Pulmonary artery endothelial cell (primary cell): ENCODE measurements at places on chromosomes 2 and 18.

DNA sequence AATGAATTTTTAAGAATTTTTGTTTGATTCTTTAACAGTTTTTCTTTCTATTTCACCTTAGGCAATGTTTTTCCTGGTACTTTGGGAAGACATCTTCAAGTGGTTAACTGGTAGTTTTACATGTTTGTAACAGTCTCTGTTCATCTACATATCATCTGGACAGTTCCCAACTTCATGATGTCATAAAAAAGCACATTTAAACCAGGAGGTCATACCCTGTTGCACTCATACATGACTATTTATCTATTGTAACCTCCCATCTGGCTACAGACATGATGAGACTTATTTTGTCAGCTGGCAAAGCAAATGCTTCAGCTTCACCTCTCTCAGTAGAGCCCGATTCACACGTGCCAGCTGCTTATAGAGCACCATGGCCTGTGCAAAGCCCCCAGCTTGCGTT, 99.8 kb upstream of the YPEL5 start:
- no peak for DNase-seq

DNA sequence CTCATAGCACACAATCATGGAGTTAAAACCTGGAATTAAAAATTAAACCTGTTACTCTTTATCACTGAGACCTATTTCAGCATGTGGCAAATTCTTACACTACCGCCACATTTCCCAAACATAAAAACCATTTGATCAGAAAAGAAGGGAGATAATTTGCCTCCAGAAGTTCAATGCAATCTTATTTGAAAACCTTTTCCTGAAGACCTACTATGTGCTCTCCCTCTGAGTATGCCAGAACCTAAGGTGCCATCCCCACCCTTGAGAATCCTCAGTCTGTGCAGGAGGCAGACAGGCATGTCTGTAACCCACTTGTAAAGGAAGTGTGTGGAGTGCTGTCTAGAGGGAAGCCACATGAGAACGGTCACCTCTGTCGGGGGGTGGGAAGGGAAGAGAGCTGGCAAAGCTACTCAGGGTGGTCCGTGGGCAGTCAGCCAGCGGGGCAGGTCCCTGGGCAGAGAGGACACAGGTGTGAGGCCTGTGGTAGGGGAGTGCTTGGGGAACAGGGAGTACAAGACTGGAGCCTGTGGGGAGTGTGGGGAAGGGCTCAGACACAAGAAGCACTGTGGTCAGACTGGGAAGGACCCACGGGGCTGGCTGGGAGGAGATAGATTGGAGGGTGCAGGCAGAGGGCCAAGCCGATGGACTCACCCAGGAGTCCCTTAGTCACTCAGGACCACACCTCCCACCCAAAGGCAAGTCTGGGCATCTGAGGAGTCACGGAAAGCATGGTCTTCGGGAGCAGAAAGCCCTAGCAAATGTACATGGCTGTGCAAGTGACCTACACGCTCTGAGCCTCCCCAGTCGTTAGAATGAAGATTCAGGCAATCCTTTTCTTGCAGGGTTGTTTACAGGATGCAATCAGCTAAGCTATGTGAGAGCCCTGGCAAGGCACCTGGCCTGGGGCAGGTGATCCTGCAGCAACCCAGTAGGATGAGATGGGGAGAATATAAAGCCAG, 22.8 kb downstream of the CRACDL start:
- no peak for DNase-seq

- DNase-seq = no peak
Observed at GRCh38 chr18:7871560-7872456, 304.7 kb downstream of the PTPRM start.

DNA sequence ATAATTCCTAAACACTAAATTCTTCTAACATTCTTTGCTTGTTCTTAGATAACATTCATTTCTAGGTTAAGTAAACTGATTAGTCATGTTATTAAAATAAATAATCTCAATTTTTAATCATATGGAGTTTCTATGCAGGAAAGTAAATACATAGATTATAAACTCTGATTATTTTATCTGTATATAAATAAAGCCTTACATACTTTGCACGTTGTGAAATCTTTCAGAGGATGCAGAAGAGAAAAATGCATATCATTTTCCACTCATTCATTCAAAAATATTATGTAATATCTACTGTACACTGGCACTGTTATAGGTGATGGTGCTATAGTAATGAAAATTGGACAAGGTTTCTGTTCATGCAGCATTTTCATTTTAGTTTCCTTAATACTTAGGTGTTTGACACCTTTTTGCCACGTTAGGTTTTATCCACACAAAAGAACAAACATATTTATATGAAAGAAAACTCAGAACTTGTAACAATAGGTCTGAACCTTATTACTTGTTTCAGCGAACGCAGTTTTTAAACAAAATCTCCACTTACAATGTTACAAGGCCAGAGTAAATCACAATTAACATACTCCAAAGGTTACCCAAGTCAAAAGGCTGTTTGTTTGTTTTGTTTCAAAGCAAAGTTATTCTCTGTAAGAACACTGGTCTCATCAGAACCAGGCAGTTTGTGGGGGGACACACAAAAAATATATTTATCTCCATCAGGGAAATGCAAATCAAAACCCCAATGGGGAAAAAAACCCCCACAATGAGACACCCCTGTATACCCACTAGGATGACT, 27.4 kb downstream of the ADAM17 start:
- no peak for DNase-seq

- DNase-seq = no peak
Observed at GRCh38 chr18:76610933-76611749, 116.1 kb upstream of the ZNF516 start.

DNA sequence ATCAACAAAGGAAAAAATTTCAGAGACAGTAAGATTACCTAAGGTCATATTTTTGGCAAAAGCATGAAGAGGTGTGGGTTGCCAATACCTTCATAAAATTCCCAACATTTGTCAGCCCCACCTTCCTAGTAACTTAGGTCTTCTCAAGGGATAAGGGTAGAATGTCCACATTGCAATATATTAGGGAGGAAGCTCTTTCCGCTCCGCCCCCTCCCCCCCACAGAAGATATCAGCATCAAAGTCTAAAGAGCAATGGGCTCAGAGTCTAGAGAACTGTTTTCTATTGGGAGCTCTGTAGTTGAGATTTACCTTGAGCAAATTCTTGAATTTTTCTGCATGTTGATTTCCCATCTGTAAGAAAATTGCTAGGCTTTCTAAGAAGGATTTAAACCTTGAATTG, 200.3 kb downstream of the CD226 start:
- no peak for DNase-seq

GRCh38 chr2:14120376-14120775, 512.1 kb upstream of the LRATD1 start:
- no peak for DNase-seq

GRCh38 chr2:126635736-126636135, 20.2 kb upstream of the GYPC start:
- DNase-seq = no peak

GRCh38 chr2:236844711-236845110, 241.0 kb upstream of the COPS8 start:
- no peak for DNase-seq

DNA sequence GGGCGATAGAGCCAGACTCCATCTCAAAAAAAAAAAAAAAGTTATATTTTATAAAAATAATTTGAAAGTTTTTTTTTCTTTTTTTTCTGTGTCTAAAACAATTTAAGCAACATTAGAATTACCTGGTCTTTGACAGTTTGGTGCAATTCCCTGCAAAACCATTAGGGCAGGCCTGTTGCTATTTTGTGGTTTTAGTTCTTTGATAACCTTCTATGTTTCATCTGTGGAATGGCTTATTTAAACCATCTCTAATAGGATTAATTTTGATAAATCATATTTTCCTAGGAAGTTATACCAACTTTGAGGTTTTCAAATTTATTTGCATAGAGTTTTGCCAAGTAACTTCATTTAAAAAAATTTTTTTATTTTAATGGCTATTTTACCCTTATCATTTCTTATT, 141.2 kb upstream of the TWIST2 start:
- DNase-seq = no peak

DNA sequence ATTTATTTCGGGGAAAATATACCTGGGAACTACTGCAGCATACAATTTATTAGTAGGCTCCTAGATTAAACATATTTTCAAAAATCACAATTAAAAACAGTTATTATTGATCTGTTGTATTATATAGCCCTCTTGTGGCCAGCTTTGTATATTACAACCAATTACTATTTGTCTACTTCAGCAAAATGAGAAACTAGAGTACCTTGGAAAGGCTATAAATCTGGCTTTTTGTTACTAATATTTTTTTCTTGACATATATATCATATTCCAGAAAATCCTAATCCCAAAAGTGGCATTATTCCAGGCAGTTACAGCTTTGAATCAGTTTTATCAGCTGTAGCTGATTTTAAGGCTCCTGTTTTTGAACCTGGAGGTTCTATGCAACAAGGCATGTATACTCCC, 101.2 kb downstream of the UBR3 start:
- DNase-seq = peak; percentile 17

GRCh38 chr2:111162718-111163331, 42.1 kb downstream of the BCL2L11 start:
- DNase-seq = peak; percentile 71

- DNase-seq = no peak
Observed at GRCh38 chr2:152890736-152891135, 172.3 kb downstream of the ARL6IP6 start.

GRCh38 chr2:60818272-60818671, 62.2 kb downstream of the PAPOLG start:
- DNase-seq = no peak

DNA sequence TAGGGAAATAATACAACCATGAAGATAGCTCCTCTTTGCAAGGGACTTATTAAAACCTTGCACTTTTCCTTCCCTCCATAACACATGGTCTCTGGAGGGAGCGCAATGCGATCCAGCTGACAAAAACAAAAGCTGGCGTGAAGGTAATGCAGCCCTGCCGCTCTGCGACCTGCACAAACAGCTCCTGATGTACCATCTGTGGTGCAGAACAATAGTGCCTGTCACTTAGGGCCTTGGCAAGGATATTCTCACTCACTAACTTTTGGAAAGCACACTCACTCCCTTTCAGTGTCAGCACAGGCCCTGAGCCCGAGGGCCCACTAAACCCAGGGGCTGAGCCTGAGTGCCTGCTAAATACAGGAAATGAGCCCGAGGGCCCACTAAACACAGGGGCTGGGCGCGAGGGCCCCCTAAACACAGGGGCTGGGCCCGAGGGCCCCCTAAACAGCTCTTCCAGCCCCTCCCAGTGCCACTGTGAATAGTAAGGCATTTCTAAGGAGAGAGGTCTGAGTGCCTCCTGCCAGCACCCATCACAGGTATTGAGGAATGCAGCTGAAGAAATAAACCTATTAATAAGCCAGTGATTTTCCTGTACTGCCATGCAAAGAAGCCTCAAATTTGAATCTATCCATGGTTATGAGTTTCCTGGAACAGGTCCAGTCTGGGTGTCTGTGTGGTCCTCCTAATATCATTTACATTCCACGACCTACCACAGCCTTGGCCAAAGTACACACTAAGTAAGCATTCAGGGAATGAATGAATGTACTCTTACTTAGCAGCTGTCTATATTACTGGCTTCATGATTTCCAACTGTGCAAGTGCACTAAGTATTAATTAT, 9.3 kb downstream of the L3MBTL4 start:
- no peak for DNase-seq

GRCh38 chr2:226308986-226309385, 490.6 kb downstream of the IRS1 start:
- DNase-seq = no peak

GRCh38 chr18:10351219-10351818, 103.1 kb upstream of the APCDD1 start:
- no peak for DNase-seq

DNA sequence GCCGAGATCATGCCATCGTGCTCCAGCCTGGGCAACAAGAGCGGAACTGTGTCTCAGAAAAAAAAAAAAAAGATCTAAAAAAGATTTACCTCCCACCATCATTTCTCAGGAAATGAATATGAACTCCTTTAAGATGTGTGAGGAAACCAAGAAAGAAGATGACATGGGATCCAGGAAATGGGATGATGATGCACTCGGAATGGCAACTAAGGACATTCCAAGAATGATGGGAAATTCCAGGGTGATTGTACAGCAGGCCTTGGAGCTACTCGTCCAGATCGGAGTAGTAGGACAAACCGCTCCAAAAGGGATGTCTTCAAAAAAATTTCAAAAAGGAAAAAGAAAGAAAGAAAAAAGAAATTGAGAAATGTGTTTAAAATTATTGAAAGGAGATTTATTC, 84.9 kb upstream of the PMAIP1 start:
- no peak for DNase-seq

DNA sequence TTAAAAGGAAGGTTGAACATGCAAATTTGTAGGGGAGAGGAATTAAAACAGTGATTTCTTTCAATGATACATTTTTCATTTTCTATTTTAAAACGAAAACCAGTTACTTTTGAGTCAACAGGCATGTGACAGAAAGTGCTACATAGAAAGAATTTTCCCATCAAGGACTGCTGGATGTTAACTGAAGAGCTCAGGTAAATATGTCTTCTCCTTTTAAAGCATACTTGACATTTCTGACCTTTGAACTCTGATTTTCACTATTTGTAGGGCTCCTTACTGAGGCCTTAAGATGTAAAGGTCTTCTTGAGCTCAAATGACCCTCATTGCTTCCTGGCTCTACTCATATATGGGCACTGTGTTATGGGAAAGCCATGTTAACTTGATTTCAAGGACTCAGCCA, 32.4 kb downstream of the FIGN start:
- no peak for DNase-seq

GRCh38 chr2:16165518-16166326, 225.4 kb downstream of the MYCN start:
- no peak for DNase-seq

GRCh38 chr2:63035169-63035568, 15.5 kb upstream of the OTX1 start:
- peak; percentile 51 for DNase-seq

DNA sequence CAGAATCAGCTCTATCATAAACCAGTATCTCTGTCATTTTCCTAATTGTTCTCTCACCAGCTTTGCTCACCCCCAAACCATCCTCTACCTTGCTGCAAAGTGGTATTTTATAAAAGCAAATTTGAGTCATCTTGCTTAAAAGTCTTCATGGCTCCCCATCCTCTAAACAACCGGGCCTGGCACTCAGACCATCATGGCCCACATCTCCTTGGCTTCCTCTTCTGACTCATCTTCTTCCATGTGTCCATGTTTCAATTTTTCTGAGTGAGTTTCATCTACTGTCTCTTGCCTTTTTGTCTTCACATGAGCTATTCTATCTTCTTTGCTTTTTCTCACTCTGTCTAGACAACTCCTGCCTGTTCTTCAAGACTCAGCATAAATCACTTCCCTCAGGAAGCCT, 58.6 kb downstream of the LHCGR start:
- no peak for DNase-seq

DNA sequence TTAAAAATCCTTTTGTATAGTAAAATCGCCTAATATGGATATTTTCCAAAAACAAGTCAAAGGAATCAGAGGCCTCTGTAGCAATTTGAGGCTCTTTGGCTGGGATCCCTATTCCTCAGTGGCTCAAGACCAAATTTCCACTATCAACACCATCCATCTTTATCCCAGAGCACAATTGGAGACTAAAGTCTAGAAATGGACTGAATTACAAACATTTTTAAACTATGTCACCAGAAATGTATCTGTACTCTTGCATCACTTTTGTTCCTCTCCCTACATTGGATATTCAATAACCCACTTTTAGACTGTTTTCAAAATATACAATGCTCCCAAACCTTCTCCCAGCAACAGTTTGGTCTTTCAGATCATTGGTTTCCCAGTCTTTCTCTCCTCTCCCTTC, 140.4 kb upstream of the KLHL29 start:
- no peak for DNase-seq

GRCh38 chr2:237774811-237775553, 23.6 kb upstream of the RBM44 start:
- no peak for DNase-seq
